NCI-H69 (cell line): ENCODE measurements at places on chromosomes 11 and 22.
A peak's percentile ranks its signal among the peaks of the same experiment; 100 is the strongest.

GRCh38 chr11:84390441-84391078, 1104.4 kb upstream of the CCDC90B start:
- DNase-seq: peak; percentile 18

DNA sequence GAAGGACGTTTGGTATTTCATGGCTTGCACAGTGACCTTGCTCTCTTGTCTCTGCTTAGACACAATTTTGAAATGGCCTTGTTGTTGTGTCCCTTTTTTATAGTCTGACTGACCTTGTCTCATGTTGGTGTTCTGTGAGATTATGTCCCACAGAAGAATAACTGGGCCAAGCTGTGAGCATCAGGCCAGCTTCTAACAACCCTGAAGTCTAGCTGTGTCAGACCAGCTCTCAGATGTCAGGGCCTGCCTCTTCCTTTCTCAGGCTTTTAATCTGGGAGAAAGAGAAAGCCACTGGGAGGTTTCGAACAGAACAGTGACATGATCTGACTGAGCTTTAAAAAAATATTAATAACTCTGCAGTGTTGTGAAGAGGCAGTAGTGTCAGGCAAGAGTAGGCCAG, 2.0 kb upstream of the UEVLD start:
- DNase-seq: no peak

DNA sequence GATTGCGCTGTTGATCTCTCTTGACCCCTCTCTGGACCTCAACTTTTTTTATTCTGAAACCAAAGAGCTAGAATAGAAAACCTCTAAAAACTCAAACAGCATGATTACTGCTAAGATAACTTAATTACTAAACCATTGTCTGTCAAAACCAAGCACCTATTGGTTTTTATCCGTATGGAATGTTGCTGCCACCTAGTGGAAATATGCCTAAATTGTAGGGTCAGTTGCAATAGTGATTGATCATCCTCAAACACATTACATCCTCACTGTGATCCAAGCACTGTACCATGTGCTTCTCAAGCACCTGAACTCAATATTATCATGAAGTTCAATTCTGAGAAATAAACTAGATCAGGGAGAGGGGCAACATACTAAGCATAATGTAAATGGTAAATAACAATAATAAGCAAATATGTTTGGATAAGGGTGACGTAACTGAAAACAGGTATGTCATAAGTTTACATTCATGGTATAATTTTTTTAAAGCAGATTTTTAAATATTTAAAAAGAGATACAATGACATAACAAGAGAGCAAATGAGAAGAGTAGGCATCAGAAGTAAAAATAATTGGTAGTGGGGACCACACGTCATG, 3.8 kb upstream of the OR5A2 start:
- DNase-seq: peak; percentile 57

- no peak for DNase-seq
These were observed 1468.1 kb downstream of the BRD1 start for GRCh38 chr22:48359613-48359965.

DNA sequence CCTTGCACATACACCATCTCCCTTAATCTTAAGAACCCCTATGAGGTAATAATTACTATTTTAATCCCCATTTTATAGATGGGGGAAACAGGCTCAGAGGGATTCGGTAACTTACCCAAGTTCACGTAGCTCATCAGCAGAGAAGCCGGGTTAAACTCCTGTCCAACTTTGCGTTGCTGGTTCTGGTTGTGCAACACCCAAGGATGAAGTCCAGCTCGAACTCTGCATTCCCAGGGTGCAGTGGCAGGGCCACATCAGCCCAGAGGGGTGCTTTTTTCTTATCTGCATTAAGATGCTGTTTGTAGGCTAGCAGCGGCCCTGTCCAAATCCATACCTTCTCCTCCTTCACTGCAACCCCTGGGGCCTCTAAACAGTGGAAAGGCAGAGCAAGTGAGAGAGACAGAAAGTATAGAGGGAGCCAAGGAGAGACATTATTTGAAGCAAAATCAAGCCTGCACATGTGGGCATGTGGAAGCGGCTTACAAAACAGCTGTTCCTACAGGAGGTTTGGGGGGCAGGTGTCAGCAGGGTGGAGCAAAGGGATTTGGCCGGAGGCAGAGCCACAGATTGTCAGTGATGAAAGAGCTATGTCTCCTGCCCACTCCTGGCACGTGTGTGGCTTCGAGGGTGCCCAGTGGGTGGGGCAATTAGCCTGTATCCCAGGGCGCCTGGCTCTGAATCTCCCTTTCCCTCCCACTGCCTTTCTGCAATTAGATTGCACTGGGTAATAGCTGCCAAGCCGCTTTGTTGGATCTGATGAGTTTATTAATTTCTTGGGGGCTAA, 129.5 kb upstream of the TBCEL start:
- DNase-seq: peak; percentile 96

DNA sequence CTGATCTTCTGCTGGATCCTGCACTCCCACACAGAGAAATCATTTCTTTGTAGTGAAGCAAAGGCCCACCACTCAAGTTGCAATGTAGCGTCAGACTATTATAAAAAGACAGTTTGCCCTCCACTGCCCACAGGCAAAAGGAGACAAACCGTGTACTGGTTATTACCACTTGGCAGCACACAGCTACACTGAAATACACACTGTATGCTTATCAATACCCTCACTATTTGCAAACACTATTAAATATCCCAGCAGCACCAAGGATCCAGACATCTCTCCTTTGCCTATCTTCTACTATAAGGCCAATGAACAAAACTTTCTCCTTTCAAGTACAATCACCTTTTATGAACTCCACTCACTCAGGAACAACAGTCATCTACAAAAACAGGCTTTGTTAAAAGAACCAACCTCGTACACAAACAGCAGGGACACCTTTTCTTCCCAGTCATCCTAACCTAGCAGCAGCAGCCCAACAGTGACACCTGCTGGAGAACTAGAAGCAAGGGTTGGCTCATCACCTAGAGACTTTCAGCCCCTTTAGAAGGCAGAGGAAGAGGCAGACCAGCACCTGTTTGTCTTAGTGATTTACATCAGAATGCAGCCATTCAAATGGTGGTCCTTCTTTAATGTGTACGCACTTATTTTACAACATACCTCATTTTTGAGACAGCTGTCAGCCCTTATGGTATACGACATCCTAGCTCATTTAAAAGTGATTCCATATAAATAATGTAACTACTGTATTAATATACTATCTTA, 56.1 kb downstream of the AMBRA1 start:
- DNase-seq: peak; percentile 89

DNA sequence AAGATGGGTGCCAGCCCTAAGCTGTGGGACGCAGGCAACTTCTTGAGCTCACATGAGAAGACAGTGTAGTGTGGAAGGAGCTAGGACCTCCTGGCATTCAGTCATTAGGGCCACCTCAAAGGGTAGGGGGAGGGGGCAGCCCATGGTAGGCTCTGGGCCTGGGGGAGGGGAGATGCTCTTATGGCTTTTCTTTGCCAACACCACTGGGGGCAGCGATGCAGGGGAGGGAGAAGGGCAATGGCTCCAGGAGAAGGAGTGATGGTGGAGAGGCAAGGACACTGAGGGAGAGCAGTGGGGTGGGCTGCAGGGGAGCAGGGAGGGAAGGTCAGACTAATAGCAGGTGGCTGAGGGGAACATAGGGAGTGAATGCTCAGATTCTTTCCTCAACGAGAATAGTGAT, 63.3 kb upstream of the SUSD2 start:
- peak; percentile 47 for DNase-seq

- DNase-seq: no peak
These were observed 2.0 kb downstream of the ZNHIT2 start for GRCh38 chr11:65115361-65116082.
